ENCODE measurements at places on chromosomes 2 and 18.

DNA sequence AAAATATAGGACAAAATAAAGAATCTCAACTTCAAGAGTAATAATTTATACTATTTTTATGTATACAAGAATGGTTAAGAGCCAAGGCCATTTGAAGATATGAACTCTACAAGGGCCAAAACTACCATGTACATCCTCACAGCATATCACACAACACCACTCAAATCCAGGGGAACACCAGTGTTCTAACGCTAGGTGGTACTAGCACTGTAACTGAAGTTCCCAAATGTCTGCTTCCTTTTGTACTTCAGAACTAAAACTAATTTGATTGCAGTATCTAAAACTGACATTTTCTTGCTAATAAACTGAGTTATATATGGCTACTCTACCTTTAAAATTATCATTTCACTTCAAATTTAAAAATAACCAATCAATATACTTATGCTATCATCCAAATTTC lies 47.0 kb downstream of the REV1 start:
- no peak for DNase-seq

- no peak for DNase-seq
Observed at GRCh38 chr18:59387687-59388565, 28.9 kb upstream of the LMAN1 start.

GRCh38 chr18:31424383-31424988 lies 23.1 kb upstream of the DSG3 start:
- no peak for DNase-seq

- no peak for DNase-seq
Observed at GRCh38 chr2:121868652-121869051, 113.2 kb downstream of the TSN start.

- no peak for DNase-seq
Observed at GRCh38 chr2:62797107-62797506, 91.6 kb downstream of the EHBP1 start.

GRCh38 chr2:146677280-146677679 lies 1167.5 kb upstream of the ACVR2A start:
- DNase-seq, result no peak

GRCh38 chr2:201070948-201071478 lies 458 bp downstream of the HYCC2 start:
- no peak for DNase-seq

DNA sequence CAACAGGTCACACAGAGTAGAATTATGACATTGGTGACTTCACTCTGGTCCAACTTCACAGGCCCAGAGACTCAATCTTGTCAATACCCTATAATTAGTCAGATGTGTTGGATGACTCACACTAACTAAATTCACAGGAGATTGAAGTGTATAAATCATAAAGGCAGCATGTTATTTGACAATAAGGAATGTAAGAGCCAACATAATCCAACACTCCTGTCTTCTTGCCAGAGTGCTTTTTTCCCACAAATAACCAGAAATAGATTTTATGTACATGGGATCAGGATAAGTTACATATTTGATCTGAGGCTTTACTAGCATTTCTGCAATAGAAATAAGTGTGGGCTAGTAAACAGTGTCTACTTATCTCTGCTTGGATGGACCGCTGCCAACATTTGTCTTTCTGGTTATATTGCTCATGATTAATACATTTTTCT lies 42.2 kb upstream of the ZSWIM2 start:
- no peak for DNase-seq

DNA sequence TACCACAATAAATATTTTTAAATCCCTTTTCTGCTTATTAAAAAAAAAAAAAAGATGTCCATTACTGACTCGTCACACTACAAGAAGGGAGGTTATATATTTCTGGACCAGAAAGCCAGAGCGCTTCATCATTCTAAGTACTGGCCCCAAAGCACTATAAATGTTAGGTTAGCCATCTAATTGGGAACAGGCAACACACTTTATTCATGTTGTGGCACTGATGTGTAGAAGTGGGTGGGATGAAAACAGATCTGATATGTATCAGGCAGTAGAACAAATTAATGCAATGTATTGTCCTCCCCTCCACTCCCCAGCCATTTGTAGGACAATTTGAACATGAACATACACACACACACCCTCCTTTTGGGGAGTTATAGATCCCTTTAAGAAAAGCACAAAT lies 24.4 kb downstream of the LANCL1 start:
- no peak for DNase-seq

- DNase-seq, result peak; percentile 21
Observed at GRCh38 chr2:191150230-191150599, 579 bp downstream of the STAT4 start.

DNA sequence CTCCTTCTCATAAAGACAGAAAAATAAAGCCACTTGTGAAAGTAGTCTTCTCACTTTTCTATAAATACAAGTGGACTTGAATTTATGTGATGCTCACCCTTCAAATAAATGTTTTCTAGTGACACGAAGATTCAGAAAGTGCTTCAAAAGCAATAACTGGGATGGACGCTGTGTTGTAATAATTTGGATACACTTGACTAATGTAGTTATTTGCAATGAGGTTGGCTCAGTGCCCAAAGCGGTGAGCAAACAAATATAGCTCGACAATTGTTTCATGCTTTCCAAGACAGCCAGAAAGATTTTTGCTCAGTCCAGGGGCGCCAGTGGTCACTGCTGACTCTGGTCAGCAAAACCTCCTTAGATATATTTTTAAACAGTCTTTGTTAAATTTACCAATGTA lies 278.6 kb upstream of the KLHL14 start:
- DNase-seq, result no peak

DNA sequence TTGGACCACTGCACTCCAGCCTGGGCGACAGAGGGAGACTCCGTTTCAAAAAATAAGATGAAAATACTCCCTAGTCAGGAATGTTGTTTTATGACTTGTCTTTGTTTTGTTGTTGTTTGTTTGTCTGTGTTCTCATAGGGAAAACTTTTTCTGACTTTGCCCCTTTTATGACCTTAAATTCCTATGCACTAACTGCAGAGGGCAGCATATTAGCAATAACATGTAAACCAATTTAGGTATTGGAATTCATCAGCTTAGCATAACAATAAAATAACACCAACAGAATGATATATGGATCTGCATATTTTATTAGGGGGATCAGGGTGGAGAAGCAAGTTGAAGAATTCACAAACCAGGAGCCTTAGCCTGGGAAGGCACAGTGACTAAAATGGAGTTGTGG lies 631.5 kb downstream of the SUCLG1 start:
- no peak for DNase-seq

GRCh38 chr2:142130111-142131009 lies 456 bp downstream of the LRP1B start:
- DNase-seq, result no peak

DNA sequence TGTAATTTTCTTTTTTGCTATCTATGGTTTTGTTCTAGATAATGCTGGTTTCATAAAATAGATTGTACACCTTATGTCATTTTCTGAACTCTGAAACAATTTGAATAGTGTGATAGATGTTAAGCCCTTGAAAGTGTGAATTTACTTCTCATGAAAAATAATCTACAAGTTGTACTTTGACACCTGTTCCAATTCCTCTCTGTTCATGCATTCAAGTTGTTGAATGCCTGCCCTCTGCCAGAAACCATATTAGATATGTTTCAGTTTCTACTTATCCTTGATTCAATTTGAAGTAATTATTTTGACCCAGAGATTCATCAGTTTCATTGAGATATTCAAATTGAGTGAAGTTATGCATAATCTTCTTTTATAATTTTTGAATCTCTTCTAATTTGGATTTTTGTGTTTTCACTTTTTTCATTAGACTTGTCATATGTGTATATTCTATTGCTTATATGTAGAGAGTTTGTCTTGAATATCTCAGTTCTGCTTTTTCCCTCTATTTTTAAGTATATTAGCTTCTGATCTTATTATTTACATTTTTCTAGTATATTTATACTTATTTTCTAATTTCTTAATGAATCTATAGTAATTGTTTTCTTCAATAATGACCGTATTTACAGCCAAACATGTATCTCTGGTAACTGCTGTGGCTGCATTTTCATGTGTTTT lies 143.3 kb upstream of the TACR1 start:
- DNase-seq, result no peak

DNA sequence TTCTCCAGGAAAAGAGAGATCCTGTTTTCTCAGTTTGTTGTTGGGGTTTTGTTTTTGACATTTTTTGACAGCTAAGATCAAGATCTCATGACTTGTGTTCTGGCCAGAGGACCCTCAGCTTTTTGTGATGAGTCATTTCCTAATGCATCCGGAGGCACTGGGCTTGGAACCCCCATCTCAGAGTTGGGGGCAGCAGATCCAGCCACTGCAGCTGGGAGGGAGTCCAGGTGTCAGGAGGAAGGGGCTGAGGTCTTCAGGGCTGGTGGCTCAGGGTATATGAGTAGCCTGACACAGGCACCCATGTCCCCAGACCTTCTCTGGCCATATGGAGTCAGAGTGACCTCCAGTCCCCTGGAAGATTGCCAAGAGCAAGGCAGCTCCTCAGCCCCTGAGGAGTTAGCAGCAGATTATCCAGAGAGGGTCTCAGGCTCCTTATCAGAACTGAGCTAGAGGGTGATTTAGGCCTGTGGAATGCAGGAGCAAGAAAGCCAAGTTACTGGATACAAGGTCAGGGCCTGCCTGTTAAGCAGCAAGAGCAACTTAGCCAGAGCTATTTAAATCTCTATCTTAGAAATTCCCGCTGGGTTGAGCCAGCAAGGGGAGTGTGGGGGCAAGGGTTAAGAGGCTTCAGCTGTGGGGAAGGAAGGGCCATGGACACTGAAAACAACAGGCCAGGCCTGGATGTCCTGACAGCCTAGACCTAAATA lies 62.4 kb downstream of the TANC1 start:
- no peak for DNase-seq

DNA sequence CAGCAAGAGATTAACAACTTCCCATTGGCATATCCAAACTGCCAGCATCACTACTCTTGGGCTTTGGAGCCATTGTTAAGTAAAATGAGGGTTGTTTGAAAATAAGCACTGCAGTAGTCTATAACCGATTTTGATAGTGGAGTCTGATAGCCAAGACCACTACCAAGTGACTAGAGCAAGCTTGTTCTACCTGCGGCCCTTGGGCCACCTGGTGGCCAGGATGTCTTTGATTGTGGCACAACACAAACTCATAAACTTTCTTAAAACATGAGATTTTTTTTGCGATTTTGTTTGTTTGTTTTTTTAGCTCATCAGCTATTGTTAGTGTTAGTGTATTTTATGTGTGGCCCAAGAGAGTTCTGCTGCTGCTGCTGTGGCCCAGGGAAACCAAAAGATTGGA lies 11.0 kb downstream of the UBE2E3 start:
- DNase-seq, result no peak

DNA sequence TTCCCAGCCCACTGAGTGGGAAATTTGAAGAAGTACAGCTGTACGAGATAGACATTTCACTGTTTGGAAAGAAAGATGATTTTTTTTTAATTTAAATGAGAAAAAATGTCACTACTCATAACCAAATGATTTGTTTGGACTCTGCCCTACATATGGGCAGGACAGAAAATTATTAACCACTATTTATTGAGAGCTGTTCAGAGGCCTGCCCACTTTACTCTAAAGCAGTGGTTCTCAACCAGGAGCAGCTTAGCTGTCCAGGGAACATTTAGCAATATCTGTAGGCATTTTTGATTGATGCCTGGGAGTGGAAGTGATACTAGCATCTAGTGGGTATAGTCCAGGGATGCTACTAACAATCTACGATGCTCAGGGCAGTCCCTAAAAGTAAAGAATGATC lies 13.4 kb upstream of the DTNA start:
- no peak for DNase-seq

DNA sequence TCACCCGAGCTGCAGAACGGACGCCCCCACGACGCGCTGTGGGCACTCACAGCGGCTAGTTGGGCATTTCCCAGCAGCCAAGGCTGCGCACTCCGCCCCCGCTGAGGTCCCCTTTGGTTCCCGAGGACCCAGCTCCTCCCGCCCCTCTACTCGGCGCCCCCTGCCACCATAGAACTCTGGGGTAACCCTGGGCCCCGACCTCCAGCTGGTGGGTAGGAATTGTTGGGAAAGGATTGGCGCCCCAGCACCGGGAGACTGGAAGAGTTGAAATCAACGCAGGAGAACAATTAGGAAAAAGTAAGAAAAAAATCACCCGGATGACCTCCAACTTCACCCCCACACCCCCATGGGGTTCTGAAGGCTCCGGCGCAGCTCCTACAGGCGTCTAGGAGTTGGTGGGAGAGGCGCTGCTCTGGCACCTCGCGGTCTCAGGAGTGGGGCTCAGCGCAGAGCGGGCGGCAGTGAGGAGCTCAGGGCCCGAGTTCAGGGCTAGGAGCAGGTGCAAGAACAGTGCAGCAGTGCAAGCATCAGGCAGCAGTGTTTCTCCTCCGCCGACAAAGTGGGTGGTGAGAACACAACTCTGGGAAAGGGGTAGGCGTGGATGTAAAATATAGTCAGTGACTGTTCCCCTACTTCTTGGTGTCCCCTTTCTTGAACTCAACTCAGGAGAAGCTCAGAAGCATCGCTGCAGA lies 14.0 kb downstream of the POU3F3 start:
- DNase-seq, result no peak

DNA sequence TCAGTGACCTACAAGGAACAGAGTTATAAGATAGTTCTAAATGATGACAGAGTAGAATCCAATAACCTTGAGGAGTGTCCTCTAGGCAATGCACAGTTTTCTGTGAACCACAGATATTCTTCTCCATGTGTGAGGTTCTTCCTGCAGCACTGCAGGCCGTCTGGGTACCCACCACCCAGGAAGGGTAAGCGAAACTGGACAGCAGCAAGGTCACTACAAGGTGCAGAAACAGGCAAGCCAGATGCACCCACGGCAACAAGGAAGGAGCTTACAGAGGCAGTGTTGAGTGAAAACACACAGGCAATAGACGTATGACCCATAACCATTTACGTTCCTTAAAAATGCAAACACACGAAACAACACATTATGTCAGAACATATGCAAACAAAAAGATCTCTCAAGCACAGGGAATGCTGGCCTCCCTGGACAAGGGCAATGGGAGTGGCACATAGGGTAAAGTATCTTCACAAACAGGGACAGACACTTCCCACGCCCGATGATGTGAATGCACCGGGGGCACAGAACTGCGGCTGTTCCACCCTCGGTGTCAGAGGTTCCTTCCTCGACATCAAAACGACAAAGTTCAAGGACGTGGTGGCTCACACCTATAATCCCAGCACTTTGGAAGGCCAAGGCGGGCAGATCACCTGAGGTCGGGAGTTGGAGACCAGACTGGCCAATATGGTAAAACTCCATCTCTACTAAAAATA lies 84.1 kb downstream of the NDUFA10 start:
- no peak for DNase-seq

- no peak for DNase-seq
Observed at GRCh38 chr2:32925283-32925815, 21.4 kb upstream of the LTBP1 start.

GRCh38 chr18:65352186-65352585 lies 398.6 kb upstream of the CDH7 start:
- no peak for DNase-seq
